Stimulated activated CD8-positive, alpha-beta memory T cell treated with anti-CD3 and anti-CD28 coated beads, Interleukin-15, amount 100 ng/mL, for 1 hour (primary cell): ENCODE measurements at places on chromosomes 5 and 9.
A peak's percentile ranks its signal among the peaks of the same experiment; 100 is the strongest.

- peak; percentile 60 for DNase-seq
These were observed 16.0 kb downstream of the TRAF2 start for GRCh38 chr9:136902259-136902821.

GRCh38 chr5:139955053-139955605, 88.0 kb downstream of the NRG2 start:
- DNase-seq, result no peak

DNA sequence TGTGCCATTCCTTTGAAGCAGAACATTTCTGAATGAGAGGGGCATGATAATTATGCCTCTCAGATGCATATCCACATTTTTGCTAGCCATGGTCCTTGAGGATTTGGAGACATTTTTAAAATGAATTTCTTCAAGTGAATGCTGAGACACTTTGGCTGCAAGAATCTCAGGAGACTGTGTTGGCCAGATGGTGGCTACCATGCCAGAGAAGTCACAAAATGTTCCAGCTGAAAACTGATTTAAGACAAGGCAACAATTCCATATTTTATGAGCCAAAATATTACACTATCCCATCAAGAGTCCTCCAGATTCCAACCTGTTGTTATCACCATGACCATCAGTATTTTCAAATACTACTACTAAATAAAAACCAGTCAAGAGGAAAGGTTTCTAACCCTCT, 859.5 kb upstream of the DMAC1 start:
- no peak for DNase-seq

GRCh38 chr5:140672455-140673186, 755 bp downstream of the DND1 start:
- no peak for DNase-seq

DNA sequence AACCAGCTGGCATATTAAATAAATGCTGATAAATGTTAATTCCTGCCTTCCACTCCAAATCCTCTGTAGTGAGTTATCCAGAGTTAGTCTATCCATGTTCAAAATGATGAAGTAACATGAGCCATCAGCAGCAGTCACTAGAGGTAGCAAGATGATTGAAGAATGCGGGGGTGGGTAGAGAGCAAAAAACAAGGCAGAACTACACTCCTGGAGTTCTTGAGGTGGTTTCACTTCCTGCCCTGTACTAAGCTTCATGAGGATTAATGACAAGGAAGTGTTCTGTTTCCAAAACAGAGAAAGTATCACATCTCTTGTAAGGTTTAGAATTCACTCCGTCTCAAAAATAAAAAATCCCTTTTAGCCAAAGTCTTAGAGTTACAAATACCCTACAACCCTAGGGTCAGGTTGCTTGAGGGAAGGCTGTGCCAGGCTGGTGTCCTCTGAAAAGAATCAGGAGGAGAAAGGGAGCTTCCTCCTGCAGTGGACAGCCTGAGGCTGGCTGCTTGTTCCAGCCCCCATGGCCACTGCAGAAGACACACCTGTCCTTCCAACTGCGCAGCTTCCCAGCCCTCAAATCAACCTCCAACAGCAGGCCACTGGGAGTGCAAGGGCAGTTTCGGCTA, 180.2 kb downstream of the DENND1A start:
- DNase-seq, result no peak

GRCh38 chr5:72366324-72366976, 46.3 kb downstream of the PTCD2 start:
- no peak for DNase-seq

- peak; percentile 51 for DNase-seq
These were observed 21.3 kb downstream of the C5orf58 start for GRCh38 chr5:170254056-170254455.

- no peak for DNase-seq
These were observed 269.9 kb upstream of the MSX2 start for GRCh38 chr5:174454464-174454863.

- DNase-seq, result no peak
These were observed 804 bp downstream of the MED10 start for GRCh38 chr5:6377582-6377904.

DNA sequence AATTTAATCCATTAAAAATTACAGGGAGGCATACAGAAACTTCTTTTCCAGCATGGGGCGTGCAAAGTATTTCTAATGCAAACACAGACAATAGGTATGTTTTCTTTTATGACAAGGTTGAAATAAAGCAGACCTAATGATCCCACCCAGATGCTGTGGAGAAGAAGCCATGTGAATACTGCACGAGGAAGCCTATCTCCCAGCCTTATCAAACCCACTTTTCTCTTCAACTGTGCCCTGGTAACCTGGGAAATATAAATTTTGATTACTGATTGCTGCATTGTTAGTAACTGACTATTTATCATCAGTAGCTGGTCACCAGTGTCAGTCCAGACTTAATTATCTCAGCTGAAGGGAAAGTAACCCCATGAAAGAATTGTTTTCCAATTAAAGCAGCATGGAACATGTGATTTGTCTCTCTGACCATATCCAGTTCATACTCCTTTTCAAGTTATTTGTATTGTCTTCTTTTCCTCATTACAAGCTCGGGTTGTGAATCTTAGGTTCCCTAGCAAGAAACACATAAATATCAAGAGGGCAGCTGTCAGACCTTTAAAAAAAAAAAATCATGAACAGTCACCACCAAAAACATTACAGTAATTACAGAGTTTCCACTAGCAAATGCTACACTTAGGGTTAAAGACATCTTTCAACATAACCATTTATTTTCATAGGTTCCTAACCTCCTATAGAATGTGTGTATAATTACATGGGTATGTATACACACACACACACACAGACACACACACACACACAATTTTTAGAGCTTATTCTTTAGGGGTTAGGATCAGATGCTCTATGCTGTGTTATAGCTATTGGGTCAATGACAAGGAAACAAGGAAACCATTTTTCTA, 50.3 kb downstream of the SEMA6A start:
- no peak for DNase-seq

GRCh38 chr9:136051837-136052471, 43.1 kb downstream of the NACC2 start:
- no peak for DNase-seq

GRCh38 chr5:135599421-135600151, 20.8 kb upstream of the CXCL14 start:
- no peak for DNase-seq

DNA sequence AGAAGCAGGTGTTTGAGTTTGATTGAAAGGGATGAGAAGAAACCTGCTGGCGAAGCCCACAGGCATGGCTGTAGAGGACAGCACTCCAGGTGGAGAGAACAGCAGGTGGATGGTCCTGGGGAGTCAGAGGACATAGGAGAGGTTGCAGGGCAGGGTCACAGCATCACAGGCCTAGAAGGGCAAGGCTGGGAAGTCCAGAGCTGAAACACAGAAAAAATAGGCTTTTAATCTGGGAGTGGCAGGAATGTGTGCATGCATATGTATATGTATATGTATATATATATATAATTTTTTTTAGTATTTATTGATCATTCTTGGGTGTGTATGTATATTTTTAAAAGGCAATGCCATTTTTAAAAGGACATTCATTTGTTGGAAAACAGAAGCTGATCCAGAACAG, 118.4 kb downstream of the ADAMTS16 start:
- no peak for DNase-seq

DNA sequence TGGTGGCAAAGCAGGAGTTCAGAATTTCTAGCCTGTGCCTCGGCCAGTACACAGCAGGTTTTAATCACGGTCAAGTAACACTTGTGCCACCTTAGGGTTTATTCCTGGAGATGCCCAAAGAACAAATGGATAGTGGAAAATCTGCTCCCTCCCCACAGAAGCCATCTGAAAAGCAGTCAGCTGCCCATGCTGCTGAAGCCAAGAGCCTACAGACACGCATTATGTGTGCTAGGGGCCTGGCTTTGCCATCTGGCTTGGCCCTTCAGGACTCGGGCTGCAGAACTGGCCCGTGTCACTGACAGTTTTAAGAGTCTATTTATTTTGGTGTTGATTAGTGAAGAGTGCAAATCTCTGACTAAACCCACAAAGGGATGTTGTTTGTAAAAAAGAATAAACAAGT, 11.1 kb downstream of the ARSB start:
- DNase-seq, result no peak

GRCh38 chr9:15222313-15222712, 84.7 kb downstream of the TTC39B start:
- no peak for DNase-seq

- DNase-seq, result no peak
These were observed 1.9 kb upstream of the RUSC2 start for GRCh38 chr9:35488021-35488420.

DNA sequence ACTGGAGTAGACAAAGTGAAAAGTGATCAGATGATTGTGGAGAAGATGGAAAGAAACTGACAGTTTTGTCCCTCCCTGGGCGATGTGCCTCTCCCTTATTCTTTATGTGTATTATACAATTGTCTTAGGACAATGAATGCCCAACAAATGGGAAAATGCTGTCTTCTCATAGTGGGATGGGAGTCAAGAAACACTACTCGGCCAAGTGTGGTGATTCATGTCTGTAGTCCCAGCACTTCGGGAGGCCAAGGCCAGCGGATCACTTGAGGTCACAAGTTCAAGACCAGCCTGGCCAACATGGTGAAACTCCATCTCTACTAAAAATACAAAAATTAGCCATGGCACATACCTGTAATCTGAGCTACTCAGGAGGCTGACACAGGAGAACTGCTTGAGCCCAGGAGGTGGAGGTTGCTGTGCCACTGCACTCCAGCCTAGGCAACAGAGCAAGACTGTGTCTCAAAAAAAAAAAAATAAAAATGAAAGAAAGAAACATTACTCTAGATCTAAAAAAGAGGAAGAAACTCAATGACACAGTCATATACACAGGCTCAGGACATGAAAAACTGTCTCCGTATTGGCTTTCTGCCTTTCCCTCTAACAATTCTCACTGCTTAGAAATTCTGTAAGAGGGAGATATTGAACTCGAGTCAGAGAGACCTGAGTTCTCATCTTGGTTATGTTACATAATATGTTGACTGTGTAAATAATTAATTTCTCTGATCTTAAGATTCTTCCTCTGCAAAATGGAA, 67.9 kb upstream of the TARS1 start:
- no peak for DNase-seq

DNA sequence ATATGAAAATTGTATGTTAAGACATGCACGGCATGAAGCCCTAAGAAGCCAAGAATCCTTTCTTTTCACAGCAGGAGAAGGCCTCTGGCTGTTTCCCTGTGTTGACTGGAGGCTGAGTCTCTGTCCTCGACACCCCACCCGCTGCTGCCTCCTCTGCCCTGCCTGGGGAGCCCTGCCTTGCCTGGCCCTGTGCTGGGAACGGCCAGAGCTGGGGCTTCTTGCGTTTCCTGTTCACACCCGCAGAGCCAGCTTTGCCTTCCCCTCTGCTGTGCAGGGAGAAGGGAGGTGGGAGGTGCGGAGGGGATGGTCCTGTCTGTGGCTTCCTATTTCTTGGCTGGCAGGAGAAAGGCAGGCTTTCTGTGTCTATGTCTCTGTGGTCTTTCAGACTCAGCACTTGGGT, 6.9 kb upstream of the GMCL2 start:
- no peak for DNase-seq

DNA sequence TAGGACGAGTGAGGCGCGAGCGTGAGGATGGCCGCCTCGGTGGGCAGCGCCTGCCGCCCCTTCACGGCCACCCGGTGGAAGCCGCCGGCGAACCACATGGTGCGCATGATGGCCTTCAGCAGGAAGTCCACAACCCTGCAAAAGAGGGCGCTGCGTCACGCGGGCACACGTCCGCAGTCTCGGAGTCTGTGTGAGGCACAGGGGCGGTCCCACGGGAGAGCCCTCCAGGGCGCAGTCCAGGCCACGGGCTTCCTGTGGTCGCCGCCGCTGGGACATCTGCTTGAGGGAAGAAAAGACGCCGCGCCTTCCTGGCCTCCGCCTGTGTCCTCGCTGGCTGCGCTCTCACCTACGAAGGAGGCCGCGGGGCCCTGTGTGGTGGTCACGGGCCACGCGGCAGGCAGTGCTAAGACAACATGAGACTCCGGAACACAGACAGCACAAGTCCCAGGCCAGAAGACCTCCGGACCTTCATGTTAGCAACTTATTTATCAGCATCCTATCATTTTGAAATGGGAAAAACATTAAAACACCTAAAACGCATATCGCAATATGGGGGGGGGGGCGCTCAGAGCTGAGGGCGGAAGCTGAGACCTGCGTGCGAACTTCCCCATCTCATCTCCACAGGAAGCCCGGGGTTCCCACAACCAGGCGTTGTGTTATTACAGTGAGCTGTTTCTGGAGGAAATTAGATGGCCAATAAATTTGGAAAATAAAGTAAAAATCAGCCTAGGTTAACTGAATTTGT, 28.8 kb downstream of the LPCAT1 start:
- DNase-seq, result no peak

DNA sequence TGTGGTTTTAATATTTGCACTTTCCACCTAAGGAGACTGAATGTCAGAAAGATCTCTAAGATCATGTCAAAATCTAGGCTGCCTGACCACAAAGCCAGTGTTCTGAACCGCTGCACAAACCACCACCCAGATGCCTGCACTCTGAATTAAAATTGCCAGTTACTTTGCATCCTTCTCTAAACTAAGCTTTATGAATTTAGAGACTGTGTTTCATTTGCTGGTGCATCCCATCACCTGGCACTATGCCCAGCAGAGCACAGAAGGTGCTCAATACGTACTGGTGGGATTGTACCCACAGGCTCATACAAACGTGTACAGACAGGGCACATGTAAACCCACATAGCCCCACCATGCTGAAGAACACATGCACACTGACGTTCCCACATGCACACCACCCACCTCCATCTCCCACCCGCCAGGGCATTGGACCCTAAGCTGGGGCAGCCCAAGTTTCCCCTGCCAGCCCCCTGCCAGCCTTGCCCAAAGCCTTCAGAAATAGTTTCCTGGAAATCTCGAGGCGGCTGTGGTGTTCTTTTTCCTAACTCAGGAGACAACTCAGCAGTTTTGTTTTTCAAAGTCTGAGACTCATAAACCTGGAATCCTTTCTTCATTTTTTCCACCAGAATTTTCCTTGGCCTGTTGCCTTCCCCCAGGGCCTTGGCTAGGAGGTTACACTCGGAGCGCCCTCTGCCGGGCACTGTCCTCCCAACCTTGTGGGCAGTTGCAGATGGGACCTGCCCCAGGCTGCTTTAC, 9.6 kb upstream of the TRAF1 start:
- DNase-seq, result peak; percentile 87

- DNase-seq, result no peak
These were observed 31.6 kb downstream of the IER5L start for GRCh38 chr9:129146441-129146941.

DNA sequence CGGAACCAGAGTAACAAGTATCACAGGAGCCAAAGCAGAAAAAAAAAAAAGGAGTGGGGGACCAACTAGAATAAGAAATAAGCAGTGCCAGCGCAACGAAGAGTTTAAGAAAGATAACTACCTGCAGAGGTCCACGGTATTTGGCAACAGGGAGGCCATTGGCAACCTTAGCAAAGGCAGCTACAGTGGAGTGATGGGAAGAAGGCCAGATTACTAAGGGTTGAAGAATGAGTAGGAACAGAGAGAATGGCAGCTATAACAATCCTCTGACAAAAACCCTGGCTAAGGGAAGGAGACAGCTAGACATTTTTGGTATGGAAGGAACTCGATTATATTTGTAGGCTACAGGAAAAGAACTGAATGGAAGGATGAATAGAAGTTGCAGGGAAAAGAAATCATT, 93.4 kb upstream of the DMAC1 start:
- DNase-seq, result no peak
